ENCODE measurements at places on chromosomes 1 and 21.

- no peak for DNase-seq
These were observed 74.8 kb upstream of the LRRN2 start for GRCh38 chr1:204760350-204760749.

DNA sequence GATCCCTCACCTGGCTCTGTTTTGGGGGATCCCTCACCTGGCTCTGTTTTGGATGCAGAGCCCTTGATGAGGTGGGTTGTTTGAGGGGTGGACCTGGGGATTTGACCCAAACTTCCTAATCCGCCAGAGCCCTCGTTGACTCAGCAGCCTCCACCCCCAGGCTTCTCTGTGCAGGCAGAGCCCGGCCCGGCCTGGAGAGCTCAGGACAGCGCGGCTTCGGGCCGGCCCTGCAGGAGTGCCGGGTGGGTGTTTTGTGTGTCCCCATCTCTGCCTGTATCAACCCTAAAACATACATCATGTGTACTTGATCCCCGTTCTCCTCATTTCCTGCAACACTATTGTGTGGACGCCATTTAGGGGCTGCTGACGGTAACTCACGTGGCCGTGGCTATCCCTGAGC is 124.2 kb downstream of the SIK1 start:
- no peak for DNase-seq

- no peak for DNase-seq
These were observed 168.0 kb upstream of the NR5A2 start for GRCh38 chr1:199859491-199859933.

- no peak for DNase-seq
These were observed 2.6 kb upstream of the PYCR2 start for GRCh38 chr1:225926551-225927113.

DNA sequence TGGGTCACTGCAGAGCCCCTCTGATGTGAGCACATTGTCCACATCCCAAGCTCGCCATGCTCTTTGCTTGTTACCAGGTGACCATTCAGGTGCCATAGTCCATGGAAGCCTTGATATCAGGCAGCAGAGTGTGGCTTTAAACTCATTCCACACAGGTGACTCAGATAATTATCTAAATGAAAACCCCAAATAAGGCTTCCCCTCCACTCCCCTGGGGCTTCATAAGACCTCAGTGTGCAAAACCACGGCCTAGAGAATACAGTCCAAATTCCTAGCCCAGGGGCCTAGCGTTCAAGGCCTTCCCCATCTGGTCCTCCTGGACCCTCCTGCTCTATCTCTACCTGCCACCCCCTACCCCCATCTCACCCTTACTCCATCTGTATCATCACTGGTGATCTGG is 97.1 kb downstream of the ARHGEF10L start:
- no peak for DNase-seq

GRCh38 chr1:54500107-54500431 is 48.0 kb upstream of the ACOT11 start:
- no peak for DNase-seq

DNA sequence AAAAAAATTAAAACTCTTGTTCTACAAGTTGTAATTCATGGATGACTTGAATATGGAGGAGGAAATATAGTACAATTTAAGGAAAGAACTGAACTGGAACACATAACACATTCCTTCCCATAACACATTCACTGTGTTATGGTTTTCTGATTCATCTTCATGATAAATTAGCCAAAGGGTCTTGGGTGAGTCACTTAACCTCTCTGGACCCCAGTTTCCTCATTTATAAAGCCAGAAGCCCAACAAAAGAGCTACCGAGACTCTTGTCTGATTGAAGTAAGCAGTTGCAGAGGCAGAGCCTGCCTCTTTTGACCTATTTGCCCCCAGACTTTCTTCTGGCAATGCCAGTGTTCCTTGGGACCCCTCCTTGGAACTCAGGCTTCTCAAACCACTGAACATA is 161.9 kb upstream of the KCTD3 start:
- no peak for DNase-seq

- no peak for DNase-seq
These were observed 9.2 kb downstream of the VASH2 start for GRCh38 chr1:212959266-212960220.

DNA sequence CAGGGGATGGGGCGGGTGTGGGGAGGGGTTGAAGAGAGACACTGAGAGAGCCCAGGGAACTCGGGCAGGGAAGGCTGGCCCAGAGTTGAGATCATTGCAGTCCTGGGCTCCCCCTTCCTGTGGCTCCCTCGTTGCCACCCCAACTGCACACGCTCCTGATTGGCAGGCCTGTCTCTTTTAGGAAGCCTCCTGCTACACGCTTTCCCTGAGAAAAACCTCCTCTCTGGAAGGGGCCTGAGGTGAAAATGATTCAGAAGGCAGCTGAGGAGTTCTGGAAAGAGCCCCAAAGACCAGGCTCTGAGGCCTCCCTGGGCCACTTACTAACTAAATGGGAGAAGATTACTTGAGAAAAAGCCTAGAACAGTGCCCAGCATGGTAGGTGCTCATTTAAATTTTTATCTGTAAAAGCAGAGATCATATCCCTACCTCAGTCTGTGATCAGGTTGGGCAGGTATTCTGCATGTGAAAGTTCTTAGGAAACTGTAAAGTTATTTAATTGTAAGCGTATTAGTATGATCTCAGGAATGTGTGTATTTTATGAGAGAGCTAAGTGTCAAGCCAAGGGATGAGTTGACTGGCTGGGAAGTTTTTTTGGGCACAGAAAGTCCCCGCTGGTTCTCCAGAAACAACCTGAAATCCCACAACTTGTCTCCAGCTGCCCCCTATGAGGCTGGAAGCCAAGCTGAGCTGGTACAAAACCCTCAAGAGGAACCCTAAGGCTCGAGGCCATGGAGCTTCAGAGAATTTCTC is 65.2 kb upstream of the EPS8L3 start:
- no peak for DNase-seq

- DNase-seq: no peak
These were observed 3.3 kb downstream of the TTLL10 start for GRCh38 chr1:1176931-1177330.

GRCh38 chr1:179598631-179599030 is 7.0 kb downstream of the TDRD5 start:
- DNase-seq: no peak

- no peak for DNase-seq
These were observed 13.4 kb downstream of the ITSN1 start for GRCh38 chr21:33655588-33656221.

GRCh38 chr1:226820941-226821718 is 49.3 kb upstream of the PSEN2 start:
- no peak for DNase-seq

DNA sequence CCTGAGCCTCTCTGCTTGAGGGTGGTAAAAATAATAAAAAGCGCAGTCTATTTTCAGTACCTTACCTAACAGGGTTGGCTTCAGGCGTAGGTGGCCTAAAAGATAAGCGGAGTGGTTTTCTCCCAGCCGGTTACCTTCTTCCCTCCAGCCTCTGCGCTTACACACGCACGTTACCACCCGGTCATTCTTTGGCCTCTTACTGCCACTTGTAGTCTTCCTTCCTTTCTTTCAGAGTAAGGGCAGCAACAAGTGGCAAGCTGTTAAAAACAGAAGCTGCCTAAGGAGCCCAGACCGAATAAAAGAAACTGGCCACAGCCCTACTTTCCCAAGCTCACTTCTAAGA is 35.4 kb downstream of the CLCA1 start:
- DNase-seq: no peak

DNA sequence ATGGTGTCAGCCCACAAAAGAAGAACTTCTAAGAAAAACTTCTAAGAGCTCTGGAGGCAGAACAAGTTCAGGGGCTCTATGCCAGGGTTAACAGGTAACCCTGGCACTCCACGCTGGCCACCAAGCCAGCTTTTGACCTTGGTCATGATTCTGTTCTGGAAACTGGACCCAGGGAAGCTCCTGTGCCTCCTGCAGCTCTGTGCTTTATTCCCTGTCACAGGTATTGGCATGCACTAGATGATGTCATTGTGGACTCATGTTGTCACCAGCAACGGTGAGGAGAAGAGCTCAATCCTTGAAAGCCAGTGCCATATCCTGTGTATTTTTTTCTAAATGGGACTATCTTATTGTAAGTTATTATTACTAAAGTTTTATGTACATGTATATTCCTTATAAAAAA is 56.7 kb upstream of the GCLM start:
- no peak for DNase-seq

- no peak for DNase-seq
These were observed 51.9 kb downstream of the AGPAT3 start for GRCh38 chr21:43916691-43917514.
